Activated CD8-positive, alpha-beta T cell treated with anti-CD3 and anti-CD28 coated beads, Interleukin-2, amount 10 ng/mL, durations not matched to agents 7 days and 5 days (primary cell): ENCODE measurements at places on chromosomes 1 and 21. TPM values are rescaled to one million over a fixed set of nuclear protein-coding genes. Genes with fewer than 3 reads are reported as not detected.

DNA sequence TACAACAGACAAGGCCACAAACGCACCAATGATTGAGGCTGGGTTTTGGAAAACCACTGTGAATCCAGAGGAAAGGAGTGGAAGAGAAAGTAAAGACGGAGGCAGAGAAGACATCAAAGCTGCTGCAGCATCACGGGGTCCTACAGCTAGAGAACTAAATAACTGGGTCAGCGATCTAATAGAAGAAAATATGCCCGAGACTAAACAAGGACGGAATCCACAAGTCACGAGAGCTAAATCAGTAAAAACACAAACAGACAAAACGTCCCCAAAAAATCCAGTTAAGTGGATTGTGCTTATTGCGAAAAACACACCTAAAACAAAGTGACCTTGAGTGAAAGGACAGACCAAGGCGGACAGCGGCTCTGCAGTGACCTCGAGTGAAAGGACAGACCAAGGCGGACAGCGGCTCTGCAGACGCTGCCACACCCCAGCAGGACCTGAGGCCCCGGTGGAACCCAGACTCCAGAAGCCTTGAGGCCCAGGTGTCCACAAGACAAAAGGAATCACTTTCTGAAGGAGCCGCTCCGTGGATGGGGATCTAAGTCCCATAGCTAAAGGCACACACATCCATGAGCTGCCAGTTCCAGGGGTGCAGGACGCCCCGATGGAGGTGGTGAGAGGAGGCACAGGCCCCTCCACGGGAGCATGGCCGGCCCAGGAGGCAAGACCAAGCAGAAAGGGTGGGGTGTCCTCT is 6.0 kb downstream of the FTCD start:
- H3K4me3 ChIP-seq: no peak overlapping the region
- H3K4me1 ChIP-seq: peaks cover 6% of the 10 kb centered on the region
- H3K27me3 ChIP-seq: no peaks in the 10 kb centered on the region
- no peaks in the 10 kb centered on the region for H3K36me3 ChIP-seq
- H3K27ac ChIP-seq: no peak overlapping the region

- H3K36me3 ChIP-seq: peaks cover 5% of the 10 kb centered on the region
- H3K4me1 ChIP-seq: peaks cover 42% of the 10 kb centered on the region
- H3K27ac ChIP-seq: no peak overlapping the region
- no peak for DNase-seq
- H3K4me3 ChIP-seq: no peak overlapping the region
Observed at GRCh38 chr1:35885961-35886558, 3.1 kb downstream of the AGO1 start.

MATN1 gene
- total RNA-seq: not detected

DNA sequence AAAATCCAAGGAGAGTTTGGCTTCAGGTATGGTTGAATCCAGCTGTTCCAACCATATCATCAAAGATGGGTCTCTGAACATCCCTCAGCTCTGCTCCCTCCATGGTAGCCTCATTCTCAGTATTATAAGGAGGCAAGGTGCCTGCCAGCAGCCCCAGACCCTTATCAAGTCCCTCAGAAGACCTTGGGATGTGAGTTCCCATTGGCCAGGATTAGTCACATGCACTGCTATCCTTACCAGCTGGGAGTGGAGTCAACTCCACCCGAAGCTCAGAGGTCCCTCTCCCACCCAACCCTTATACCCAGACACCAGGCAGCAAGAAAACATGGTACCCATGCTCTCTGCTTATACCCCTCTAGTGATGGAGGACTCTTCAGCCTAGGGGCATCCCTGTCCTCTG is 153.7 kb upstream of the ZBTB40 start:
- no peak overlapping the region for H3K4me3 ChIP-seq
- peaks cover 48% of the 10 kb centered on the region for H3K27me3 ChIP-seq
- H3K36me3 ChIP-seq: no peaks in the 10 kb centered on the region
- peaks cover 7% of the 10 kb centered on the region for H3K4me1 ChIP-seq
- no peak overlapping the region for H3K27ac ChIP-seq

DNA sequence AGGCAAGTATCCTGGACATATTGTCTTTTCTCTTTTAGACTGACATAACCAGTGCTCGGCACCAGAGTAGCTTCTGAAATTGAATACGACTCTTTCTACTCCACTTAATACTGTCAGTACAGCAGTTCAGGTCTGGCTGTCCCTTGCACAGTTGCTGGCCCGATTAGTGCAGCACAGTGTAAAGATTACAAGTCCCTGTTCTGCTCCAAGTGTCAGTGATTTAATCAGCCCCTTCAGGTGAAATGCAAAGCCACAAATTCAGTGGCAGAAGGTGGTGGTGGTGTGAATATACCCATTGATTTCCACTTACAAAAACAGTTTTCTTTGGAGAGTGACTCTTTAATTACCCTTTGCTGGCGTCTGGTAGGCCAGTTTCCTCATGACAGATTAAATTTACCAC is 545.4 kb downstream of the ADGRL2 start:
- no peaks in the 10 kb centered on the region for H3K4me1 ChIP-seq
- no peaks in the 10 kb centered on the region for H3K27me3 ChIP-seq
- DNase-seq: no peak
- H3K27ac ChIP-seq: no peak overlapping the region

GRCh38 chr1:43834280-43835081 is 99.1 kb upstream of the ARTN start:
- H3K27ac ChIP-seq: peak overlapping the region; percentile 55
- no peak overlapping the region for H3K4me3 ChIP-seq
- H3K27me3 ChIP-seq: no peaks in the 10 kb centered on the region
- H3K36me3 ChIP-seq: peaks cover 22% of the 10 kb centered on the region
- DNase-seq: no peak

DNA sequence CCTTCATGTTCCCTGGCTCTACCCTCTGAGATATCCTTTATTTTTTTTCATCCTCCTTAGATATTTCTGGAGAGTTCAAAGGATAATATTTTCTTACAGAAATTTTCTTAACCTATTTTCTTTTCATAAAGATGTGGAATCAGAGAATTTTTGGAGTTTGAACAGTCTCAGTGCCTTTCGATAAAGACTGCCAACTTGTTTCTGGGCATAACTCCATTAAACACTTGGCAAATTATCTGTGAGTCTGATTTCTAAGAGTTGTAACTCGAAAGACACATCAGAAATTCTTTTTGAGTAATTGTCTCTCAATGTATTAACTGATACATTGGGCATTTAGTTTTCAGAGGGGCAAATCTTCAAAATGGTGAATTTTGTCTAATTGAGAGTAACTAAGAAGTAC is 1255.6 kb downstream of the NCAM2 start:
- no peak overlapping the region for H3K27ac ChIP-seq
- no peaks in the 10 kb centered on the region for H3K27me3 ChIP-seq
- no peaks in the 10 kb centered on the region for H3K4me1 ChIP-seq
- H3K4me3 ChIP-seq: no peak overlapping the region
- no peak for DNase-seq

KCNE2 gene
- total RNA-seq: not detected

ASAP3 gene
- total RNA-seq: 0.83 TPM

DNA sequence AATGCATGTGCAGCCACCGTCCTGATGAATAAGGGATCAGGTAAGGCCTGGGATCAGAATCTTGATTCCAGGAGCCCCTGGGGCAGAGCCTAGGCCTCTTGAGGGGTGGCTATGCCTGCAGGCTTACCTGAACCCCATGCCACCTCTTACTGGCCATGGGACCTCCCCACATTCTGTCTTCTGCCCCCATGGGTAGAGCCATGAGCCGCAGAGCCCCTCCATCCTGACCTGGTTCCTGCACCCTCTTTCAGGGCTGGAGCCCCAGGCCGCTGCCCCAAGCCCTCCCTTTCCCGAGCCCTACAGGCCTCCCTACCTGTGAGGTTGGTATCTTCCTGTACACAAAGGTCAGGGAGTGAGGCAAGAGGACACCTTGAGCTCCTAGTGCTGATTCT is 120.8 kb downstream of the DMRTB1 start:
- no peak overlapping the region for H3K27ac ChIP-seq
- H3K4me1 ChIP-seq: peaks cover 18% of the 10 kb centered on the region
- H3K36me3 ChIP-seq: no peaks in the 10 kb centered on the region
- no peak for DNase-seq

- peaks cover 4% of the 10 kb centered on the region for H3K4me1 ChIP-seq
- DNase-seq: no peak
- no peaks in the 10 kb centered on the region for H3K36me3 ChIP-seq
- H3K27ac ChIP-seq: no peak overlapping the region
- no peaks in the 10 kb centered on the region for H3K27me3 ChIP-seq
- no peak overlapping the region for H3K4me3 ChIP-seq
Observed at GRCh38 chr21:45304945-45305344, 17.2 kb upstream of the POFUT2 start.

DNA sequence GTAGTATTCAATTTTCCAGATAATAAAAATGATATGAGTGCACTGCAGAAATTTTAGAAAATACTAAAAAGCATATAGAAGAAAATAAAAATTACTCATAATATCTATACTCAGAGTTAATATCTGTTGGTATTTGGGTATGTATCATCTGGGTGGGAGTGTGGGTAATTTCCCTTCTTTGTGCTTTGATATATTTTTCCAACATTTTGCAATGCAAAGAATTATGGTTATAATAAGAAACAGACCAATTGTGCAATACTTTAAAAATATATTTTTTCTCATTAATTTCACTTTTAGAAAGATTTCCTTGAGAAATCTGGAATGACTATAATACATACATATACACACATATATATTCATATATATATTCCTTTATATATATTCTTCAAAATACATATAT is 665.7 kb downstream of the ADGRL2 start:
- no peak overlapping the region for H3K4me3 ChIP-seq
- H3K4me1 ChIP-seq: no peaks in the 10 kb centered on the region
- no peaks in the 10 kb centered on the region for H3K27me3 ChIP-seq
- no peaks in the 10 kb centered on the region for H3K36me3 ChIP-seq
- no peak overlapping the region for H3K27ac ChIP-seq

F13B gene
- not detected for total RNA-seq

DNA sequence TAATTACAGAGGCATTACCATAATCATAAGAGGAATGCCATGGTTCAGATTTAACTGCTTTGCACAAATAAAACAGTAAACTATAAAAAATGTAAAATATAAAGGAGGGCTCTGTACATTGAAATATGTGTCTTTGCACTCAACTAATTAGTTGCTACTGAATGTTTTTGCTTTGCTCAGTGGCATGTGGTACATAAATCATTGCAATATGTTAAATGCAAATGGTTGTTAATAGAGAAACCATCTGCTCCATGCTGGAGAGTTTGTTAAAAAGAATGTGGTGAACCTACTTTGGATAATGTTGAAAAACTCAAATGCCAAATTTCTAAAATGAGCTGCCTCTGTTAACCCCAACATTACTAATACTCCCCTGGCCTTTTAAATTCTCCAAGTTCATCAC is 201.5 kb downstream of the NTNG1 start:
- no peak overlapping the region for H3K27ac ChIP-seq
- H3K4me3 ChIP-seq: no peak overlapping the region
- no peaks in the 10 kb centered on the region for H3K36me3 ChIP-seq
- DNase-seq: no peak
- no peaks in the 10 kb centered on the region for H3K27me3 ChIP-seq
- no peaks in the 10 kb centered on the region for H3K4me1 ChIP-seq

CELA2A gene
- not detected for total RNA-seq

- H3K27me3 ChIP-seq: no peaks in the 10 kb centered on the region
- H3K27ac ChIP-seq: no peak overlapping the region
- no peaks in the 10 kb centered on the region for H3K36me3 ChIP-seq
- DNase-seq: no peak
- no peak overlapping the region for H3K4me3 ChIP-seq
- no peaks in the 10 kb centered on the region for H3K4me1 ChIP-seq
Observed at GRCh38 chr1:178189814-178190213, 95.9 kb downstream of the RASAL2 start.

DNA sequence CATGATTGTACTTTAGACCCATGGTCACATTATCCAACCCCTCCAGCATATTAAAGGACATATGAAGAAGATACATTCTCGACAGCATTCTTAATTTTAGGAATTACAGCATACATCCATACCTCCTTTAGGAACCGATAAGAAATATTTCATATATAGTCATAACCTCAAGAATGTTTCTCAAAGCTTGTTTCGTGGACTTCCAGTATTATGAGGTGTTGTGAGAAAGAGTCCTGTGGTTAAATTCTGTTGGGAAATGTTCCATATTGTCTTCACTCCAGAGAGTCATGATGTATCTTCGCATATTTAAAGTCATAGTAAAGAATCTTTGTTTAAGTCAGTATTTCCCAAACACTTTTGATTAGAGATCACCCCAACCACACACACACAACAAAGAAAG is 321.0 kb upstream of the SNX7 start:
- H3K4me3 ChIP-seq: no peak overlapping the region
- H3K36me3 ChIP-seq: no peaks in the 10 kb centered on the region
- H3K4me1 ChIP-seq: no peaks in the 10 kb centered on the region
- DNase-seq: no peak

DNA sequence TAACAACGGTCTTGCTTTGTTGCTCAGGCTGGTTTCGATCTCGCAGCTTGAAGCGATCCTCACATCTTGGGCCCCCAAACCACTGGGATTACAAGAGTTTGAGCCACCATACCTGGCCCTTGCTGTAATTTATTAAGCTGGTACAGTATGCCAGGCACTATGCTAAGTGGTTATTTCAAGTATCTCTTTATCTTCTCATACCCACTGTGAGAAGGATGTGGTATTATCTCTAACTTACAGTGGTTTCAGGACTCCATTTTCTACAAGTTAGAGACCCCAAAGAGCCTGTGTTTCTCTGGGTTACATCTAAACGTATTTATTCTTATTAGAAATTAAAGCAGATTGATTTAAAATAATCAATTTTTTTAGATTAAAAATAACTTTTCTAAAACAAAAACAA is 8.1 kb upstream of the ST3GAL3 start:
- H3K27me3 ChIP-seq: no peaks in the 10 kb centered on the region
- peaks cover 31% of the 10 kb centered on the region for H3K36me3 ChIP-seq
- H3K4me3 ChIP-seq: no peak overlapping the region
- no peak for DNase-seq
- H3K27ac ChIP-seq: no peak overlapping the region

GRCh38 chr1:95584315-95584714 is 350.3 kb downstream of the RWDD3 start:
- no peak overlapping the region for H3K27ac ChIP-seq
- no peaks in the 10 kb centered on the region for H3K27me3 ChIP-seq
- no peak overlapping the region for H3K4me3 ChIP-seq
- no peaks in the 10 kb centered on the region for H3K36me3 ChIP-seq
- DNase-seq: no peak

GRCh38 chr1:207424570-207425131 is 29.5 kb upstream of the CR2 start:
- no peak for DNase-seq
- H3K27ac ChIP-seq: no peak overlapping the region
- H3K4me3 ChIP-seq: no peak overlapping the region

LRRIQ3 gene
- total RNA-seq: 0.45 TPM

- no peak for DNase-seq
- no peak overlapping the region for H3K27ac ChIP-seq
- H3K36me3 ChIP-seq: no peaks in the 10 kb centered on the region
- no peak overlapping the region for H3K4me3 ChIP-seq
Observed at GRCh38 chr1:17306407-17306806, 1.6 kb upstream of the PADI4 start.

DNA sequence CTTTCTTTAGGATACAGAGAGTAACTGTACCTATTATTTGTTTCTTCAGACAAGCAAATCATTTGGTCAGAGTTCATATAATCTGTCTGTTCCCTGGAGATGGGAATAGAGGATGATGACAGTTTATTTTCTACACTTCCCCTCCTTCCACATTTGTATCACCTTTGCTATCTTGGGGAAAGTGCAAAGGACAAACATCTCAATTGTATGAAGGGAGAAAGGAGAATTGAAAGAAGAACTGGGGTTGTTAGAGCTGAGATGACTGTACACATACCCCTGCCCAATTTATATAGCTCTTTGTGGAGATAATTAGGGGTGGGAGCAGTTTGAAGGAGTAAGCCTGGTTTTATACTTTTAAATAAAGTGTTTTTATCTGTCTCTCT is 14.0 kb downstream of the POLR3GL start:
- peaks cover 5% of the 10 kb centered on the region for H3K36me3 ChIP-seq
- H3K27me3 ChIP-seq: no peaks in the 10 kb centered on the region
- DNase-seq: no peak
- peaks cover 11% of the 10 kb centered on the region for H3K4me1 ChIP-seq
- no peak overlapping the region for H3K27ac ChIP-seq

KRTAP11-1 gene
- total RNA-seq: not detected
